ENCODE measurements at places on chromosomes 4 and X.

GRCh38 chrX:20620306-20620705 lies 353.6 kb upstream of the RPS6KA3 start:
- no peak for DNase-seq

GRCh38 chr4:147968641-147969040 lies 236.8 kb downstream of the ARHGAP10 start:
- DNase-seq = no peak

- DNase-seq = no peak
Observed at GRCh38 chr4:77500801-77501200, 104.8 kb upstream of the CXCL13 start.

GRCh38 chr4:139753686-139754085 lies 88.1 kb downstream of the MGST2 start:
- no peak for DNase-seq

DNA sequence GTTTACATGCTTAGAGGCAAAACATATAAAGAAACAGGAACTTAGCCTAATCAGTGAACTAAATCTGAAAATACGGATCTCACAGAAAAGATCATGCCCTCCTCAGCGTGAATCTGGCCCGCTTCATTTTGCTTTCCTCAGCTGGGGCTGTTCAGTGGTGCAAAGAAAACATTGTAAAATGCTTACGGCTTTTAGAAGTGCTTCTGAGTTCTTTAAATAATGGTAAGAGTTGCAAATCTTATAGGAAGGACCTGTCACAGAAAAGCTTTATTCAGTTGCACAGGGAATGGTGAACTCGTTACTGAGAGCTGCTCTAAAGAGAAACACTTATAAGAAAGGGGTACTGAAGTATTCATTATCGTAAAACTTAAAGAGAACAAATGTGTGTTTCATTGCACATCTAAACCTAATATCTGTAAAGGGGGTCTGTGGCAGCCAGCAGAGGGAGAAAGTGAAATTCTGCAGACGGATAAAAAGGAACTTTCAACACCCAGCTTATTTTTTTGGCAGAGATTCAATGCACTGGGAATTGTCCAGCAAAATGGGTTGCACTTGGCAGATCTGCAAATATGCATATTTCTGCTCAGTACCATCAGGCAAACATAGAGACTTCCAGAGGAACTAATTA lies 139.2 kb upstream of the ANK2 start:
- DNase-seq = no peak

DNA sequence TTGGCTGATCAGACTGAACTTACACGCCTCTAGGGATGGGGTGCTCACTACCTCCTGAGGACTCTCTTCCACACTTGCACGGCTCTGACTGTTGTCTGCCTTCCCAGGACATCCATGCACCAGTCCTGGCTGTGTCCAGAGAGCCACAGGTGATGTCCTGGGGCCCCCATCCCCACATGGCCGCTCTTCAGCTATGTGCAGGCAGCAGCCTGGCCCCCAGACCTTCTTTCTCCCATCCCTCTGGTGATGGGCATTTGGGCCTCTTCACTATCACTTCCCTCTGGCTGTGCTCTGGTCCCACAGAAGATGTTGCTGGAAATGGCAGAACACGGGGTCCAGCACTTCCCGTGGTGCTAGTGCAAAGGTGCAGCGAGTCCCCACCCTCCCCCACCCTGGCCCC lies 40.9 kb upstream of the HMX1 start:
- DNase-seq = no peak

DNA sequence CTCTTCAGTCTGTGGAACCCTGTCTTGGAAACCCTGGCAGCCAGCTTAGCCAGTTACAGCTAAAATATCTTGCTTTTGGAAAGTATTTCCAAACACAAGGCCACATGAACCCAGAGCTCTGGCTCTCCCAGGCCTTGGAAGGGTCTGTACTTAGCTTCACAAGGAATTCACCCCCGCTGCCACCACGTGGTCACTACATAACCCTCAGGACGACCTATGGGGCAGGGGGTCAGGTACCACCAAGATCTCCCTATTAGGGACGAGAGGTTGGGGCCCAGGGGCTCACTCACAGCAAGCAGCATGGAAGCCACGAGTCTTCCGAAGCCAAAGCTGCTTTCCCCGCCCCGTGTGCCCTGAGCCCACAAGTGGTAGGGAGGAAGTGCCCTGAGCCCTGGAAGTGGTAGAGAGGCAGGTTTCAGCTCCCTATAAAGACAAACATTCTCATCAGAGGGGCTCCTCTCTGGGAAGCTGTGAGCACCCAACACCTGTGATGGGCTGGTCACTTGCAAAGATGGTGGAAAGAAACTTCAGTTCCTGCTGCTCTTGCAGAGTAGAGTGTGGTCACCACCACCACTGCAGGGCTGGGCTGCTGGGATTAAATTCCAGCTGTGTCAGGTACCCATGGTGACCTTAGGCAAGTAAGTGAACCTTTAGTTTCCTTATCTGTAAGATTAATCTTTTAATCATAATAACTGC lies 4.7 kb upstream of the JAKMIP1 start:
- no peak for DNase-seq

Measured in activated CD8-positive, alpha-beta memory T cell treated with anti-CD3 and anti-CD28 coated beads for 48 hours (primary cell).